Activated CD4-positive, alpha-beta T cell treated with anti-CD3 and anti-CD28 coated beads, Interleukin-2, amount 10 ng/mL, durations not matched to agents 7 days and 5 days (primary cell): ENCODE measurements at places on chromosomes 1 and 21. TPM values are rescaled to one million over a fixed set of nuclear protein-coding genes. Genes with fewer than 3 reads are reported as not detected.
A peak's percentile ranks its signal among the peaks of the same experiment; 100 is the strongest.

Gene CLDN8
- total RNA-seq = not detected

Gene NGF
- total RNA-seq = not detected

DNA sequence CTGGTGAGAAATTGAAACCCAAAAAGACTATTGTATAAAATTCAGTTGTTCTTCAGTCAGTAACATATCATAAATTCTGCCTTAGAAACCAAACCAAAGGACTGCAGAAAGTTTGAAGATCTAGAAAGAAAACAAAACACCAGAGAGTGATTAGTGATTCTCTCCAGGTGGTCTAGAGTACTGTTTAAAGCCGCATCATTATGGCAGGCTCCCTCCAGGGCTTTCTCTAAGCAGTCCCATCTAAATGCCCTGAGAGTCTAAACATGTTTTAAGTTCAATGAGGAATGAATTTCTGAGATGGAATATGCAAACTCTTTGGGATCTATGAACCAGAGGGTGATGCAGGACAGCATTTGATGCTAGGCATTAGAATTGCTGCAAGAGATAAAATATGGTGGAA lies 100.9 kb upstream of the ST6GALNAC5 start:
- no peak for DNase-seq

GRCh38 chr1:167518331-167518700 lies at the start of gene CD247:
Gene CD247, minus strand, starts transcription at chr1:167518529. Its CDS starts 64 bp downstream, at chr1:167518465.
- peak; percentile 86 for DNase-seq

DNA sequence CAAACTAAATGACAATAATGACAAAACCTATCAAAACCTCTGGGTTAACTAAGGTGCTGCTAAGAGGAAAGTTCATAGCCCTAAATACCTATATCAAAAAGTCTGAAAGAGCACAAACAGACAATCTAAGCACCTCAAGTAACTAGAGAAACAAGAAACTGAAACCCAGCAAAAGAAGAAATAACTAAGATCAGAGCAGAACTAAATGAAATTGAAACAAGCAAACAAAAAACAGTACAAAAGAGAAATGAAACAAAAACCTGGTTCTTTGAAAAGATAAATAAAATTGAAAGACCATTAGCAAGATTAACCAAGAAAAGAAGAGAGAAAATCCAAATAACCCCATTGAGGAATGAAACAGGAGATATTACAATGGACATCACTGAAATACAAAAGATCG lies 44.8 kb upstream of the KIAA0040 start:
- no peak for DNase-seq

GRCh38 chr1:56715156-56715555 lies 70.0 kb downstream of the PRKAA2 start:
- no peak for DNase-seq
